DMS 273 treated with DMSO at 0.1 percent for 48 hours (cell line): ENCODE measurements at places on chromosomes 4 and X.

DNA sequence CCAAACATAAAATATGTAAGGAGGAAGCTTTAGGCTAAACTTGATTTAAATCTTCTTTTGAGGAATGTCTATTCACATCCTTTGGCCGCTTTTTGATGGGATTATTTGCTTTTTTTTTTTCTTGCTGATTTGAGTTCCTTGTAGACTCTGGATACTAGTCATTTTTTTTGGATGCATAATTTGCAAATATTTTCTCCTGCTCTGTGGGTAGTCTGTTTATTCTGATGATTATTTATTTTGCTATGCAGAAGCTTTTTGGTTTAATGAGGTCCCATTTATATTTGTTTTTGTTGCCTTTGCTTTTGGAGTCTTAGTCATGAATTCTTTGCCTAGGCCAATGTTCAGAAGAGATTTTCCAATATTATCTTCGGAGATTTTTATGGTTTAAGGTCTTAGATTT, 144.9 kb downstream of the MAGEC2 start:
- DNase-seq: no peak

DNA sequence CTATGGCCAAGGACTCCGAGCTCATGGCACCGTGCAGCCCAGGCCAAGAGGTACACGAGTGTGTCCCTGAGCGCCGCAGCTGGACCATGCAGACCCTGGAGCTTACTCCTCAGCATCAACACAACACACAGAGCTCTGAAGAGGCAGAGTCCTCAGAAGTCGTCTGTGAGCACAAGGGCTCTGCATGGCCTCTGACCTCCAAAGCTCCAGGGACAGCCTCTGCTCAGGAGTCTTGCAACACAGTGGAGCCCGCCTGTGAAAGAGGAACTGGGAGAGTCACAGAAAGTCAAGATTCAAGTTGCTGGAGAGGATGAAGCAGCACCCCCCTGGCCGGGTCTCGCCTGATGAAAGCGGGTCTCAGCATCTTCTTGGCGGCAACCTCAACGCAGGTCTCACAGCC, 2.9 kb downstream of the LRPAP1 start:
- DNase-seq: no peak

DNA sequence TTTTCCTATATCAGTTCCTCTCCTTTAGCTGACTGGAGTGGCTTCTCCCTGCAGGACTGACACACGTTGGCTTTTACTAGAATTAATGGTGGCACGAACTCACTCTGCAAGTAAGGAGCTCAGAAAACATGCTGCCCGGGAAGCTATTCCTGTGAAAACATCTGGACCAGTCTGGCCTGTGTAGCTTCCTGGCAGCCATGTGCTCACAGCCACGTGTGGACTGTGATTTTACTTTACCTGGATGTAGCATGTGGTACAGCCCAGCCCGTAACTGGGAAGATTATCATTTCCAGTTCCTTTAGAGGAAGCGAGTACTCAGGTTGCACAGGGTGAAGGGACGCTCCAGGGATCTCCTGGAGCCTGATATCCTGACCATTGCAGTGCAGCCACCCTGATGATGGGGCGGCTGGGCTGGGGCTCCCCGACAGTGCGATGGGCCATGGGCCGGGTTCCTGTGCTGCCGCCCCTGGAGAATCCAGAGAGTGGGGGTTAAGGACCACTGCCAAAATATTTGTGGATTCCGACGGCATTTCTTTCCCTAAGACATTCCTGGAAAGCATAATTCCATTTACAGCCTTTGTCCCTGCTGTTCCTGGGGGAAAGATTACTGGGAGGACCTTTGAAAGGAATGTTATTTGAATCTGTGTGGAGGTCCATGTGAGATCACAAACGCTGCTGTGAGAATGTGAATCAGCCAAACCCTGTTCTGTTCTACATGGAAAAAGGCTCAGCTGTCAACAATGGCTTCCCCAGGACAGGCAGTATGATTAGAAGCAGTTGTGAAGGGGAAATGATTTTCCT, 35.0 kb downstream of the PROM1 start:
- DNase-seq: no peak

DNA sequence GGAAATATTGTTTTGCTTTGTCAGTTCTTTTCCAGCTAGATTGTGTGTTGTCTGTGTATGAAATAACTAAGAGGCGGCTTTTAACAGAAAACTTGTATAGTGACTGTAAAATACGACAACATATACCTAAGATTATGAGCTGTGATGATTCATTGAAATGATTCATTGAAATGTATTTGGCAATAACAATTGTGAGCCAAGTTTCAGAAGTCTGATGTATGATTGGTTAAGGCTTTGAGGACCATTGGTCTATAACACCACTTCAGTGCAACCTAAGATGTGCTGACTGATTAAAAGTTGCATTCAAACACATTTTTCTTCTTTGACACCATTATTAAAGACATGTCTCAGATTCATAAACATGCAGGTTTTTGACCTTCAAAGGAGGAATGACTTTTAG, 76.6 kb downstream of the PTPN13 start:
- DNase-seq: no peak

DNA sequence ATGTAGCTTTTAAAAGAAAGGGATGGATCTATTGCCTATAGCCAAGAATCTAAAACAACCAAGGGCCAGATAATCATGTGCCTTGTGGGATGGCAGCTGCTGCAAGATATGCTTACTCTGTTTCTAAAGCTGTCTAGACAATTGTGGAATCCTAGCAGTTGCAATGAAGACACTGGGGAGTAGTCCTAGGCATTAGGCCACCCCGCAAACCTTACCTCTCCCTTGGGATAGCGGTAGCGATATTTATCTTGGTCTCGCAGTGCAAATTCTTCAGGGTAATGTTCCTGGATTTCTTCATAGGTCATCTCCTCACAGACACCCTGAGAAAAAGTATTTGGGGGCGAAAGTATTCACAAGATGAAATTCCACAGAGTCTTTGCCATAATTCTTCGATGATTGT, 24.6 kb downstream of the TRO start:
- no peak for DNase-seq

GRCh38 chr4:52588097-52588496, 71.0 kb downstream of the USP46 start:
- no peak for DNase-seq

DNA sequence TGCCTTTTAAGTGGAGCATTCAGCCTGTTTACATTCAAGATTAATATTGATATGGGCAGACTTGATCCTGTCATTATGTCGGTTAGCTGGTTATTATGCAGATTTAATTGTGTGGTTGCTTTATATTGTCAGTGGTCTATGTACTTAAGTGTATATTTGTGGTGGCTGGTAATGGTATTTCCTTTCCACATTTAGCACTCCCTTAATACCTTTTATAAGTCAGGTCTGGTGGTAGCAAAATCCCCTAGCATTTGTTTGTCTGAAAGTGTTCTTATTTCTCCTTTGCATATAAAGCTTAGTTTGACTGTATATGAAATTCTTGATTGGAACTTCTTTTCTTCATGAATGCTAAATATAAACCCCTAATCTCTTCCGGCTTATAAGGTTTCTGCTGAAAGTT, 403.7 kb upstream of the EPHA5 start:
- DNase-seq: no peak

- DNase-seq: no peak
These were observed 211.8 kb downstream of the PPP4R3C start for GRCh38 chrX:27251369-27251768.

DNA sequence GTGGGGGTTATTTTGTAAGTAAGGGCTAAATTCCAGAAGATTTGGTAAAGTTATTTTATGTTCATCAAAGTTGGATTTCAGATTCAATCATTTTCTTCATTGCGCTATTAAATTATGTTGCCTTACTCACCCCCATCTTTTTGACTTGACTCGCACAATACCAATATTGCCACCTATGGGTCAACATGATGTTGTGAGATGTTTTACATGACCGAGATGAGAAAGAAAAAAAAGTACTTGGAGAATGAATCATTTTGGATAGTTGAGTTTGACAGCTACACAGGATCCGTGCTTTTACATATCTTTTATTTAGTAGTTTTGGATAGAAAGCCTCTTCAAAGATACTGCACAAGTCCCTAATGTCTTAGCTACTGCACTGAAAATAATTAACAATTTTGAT, 224.2 kb upstream of the EMCN start:
- DNase-seq: no peak

DNA sequence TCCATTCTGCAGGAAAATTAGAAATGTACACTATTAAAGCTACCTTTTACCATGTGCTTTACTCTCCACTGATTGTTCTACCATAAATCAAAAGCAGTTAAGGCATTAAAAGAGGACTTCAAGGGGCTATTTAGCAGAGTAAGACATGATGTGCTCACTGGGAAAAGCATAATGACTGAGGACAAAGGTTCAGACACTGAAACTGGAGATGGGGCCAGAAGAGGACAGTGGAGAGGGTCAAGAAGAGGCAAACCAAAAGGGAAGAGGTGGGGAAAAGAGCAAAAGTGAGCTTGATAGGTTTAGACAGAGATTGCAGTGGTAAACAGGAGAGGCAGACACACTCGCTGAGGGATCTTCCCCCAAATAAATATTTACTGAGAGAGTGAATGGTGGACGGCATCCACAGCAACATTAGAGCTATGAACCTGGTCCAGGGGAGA, 23.8 kb downstream of the SH3RF1 start:
- no peak for DNase-seq

DNA sequence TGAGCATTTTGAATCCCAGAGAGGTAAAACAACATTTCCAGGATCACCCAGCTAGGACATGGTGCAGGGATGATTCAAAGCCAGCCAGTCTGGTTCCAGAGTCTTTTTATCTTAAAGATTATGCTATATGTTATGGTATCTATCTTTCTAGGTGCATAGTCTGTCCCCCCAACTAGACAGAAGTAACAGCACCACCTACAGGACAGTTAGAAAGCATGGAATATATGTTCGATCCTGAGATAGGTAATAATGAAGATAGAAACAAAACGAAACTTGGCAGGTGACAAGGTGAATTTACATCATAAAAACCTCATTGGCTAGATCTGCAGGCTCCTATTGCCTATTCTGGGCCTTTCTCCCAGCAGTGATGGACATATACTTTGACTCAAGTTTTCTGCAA, 723.2 kb downstream of the SMARCA1 start:
- DNase-seq: no peak

- DNase-seq: no peak
These were observed 1.6 kb downstream of the EMCN start for GRCh38 chr4:100516225-100516624.

- DNase-seq: no peak
These were observed 338.7 kb upstream of the GATB start for GRCh38 chr4:152099555-152099954.

DNA sequence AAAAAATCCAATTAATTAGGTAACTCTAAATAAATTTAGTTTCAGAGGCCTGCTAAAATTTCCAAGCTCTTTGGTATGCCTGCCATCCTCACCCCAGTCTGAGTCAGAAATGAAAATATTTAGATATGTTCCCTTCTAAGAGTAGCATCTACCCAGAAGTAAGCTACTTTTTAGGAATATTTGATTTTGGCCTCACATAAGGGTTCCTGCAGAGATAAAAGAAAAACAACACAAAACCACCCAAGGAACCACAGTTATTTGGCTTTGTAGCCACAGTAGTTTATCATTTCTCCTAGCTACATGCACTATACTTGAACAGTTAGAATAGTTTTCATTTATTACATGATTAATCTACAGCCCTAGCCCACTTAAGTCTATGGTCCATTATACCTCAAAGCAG, 192.6 kb upstream of the FAM241A start:
- no peak for DNase-seq

- no peak for DNase-seq
These were observed 641.9 kb upstream of the NR3C2 start for GRCh38 chr4:149084144-149084543.

DNA sequence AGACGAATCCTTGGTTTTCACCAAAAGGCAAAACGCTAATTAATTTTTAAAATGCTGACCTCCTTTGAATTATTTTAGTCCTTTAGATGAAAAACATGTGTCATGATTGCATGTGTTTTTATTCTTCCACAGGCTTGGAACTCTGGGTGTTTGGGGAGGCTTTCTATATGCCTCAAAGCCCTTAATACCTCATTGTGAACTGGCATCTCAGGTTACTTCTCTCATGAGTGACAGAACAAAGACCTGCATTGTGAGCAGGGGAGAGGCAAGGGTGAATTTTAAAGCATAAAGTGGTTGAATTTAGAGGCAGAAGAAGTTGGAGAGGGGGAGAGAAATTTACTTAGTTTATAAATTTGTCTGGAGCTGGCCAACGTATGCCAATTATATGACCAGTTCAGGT, 119.5 kb downstream of the ARSF start:
- no peak for DNase-seq

- no peak for DNase-seq
These were observed 44.6 kb upstream of the ANKRD50 start for GRCh38 chr4:124757126-124757525.

DNA sequence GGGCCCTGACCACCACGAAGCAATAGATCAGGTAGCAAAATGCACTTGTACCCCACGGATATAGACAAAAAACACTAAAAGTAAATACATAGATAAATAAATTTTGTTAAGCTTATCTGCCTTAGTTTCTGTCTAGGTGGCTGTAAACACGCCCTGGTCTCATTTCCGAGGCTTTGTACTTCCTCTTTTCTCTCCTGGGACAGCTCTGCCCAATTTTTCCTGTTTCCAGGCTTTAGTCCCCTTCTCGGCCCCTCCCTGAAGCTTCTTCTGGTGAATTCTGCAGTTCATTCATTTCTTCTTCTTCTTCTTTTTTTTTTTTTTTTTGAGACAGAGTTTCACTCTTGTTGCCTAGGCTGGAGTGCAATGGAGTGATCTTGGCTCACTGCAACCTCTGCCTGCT, 73.4 kb upstream of the STOX2 start:
- no peak for DNase-seq

DNA sequence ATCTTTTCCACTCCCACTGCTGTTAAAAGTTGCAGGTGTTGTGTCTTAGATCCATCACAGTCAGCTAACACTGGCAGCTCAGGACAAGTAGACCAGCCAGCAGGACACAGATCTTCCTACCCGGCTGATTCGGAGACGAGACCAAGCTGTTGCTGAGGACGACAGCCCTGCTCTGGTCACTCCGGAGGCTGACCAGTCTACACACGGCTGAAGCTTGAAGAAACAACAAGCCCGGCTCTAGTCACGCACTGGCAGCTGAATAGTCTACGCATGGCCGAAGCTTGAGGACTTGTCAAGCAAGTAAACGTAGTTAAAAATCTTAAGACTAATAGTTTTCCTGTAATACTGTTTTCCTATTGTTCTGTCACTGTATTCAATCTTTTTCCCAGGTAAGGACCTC, 1.8 kb downstream of the ACOX3 start:
- DNase-seq: no peak

- DNase-seq: no peak
These were observed 881.0 kb downstream of the PCDH18 start for GRCh38 chr4:136651278-136651667.

- DNase-seq: no peak
These were observed 161.7 kb upstream of the CXCL13 start for GRCh38 chr4:77443941-77444340.

DNA sequence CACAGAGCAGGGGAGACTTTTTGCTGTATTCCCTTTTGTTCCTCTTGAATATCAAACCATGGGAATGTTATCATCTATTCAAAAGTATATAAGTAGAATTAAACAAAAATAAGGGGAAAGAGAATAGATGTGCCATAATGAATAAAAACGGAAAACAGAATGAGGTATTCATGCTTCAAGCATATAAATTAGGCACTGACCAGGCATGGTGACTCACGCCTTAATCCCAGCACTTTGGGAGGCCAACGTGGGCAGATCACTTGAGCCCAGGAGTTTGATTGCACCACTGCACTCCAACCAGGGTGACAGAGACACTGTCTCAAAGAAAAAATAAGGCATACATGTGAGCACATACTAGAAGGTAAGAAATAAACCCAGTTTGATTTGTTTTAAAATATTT, 16.3 kb upstream of the NEUROG2 start:
- DNase-seq: no peak

GRCh38 chrX:147570483-147570882, 341.2 kb upstream of the FMR1 start:
- DNase-seq: no peak

- DNase-seq: no peak
These were observed 125.4 kb downstream of the CPE start for GRCh38 chr4:165504184-165504583.
